ENCODE measurements at places on chromosomes 5 and 9. TPM values are rescaled to one million over a fixed set of nuclear protein-coding genes. Genes with fewer than 3 reads are reported as not detected.

The RALGPS1 gene
- total RNA-seq = 2.6 TPM

DNA sequence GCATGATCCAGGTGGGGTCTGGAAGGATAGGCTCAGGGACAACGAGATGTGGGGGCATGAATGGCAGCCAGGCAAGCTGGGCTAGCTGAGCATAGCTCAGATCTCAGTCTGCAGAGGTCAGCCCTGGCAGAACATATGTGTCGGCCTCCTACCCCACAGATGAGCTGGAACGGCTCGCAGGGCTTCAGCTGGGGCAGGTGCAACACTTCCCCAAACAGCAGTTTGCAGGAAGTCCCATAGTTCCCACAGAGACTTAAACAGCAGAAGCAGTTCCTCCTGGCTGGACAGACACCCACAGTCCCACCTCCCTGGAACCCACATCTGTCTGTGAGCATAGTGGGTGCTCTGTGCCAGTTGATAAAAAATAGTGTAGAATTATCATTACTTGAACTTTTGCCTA, 404.6 kb downstream of the GADD45G start:
- no peak for DNase-seq

The DMRT3 gene
- total RNA-seq = not detected

GRCh38 chr5:132008961-132009680, 2.3 kb downstream of the ACSL6 start:
- peak; percentile 62 for DNase-seq

GRCh38 chr5:9775339-9775738, 145.2 kb upstream of the TAS2R1 start:
- DNase-seq = no peak

The FAM169A gene
- 0.04 TPM for total RNA-seq

GRCh38 chr5:150181766-150182545, 7.9 kb upstream of the SLC6A7 start:
- DNase-seq = no peak

DNA sequence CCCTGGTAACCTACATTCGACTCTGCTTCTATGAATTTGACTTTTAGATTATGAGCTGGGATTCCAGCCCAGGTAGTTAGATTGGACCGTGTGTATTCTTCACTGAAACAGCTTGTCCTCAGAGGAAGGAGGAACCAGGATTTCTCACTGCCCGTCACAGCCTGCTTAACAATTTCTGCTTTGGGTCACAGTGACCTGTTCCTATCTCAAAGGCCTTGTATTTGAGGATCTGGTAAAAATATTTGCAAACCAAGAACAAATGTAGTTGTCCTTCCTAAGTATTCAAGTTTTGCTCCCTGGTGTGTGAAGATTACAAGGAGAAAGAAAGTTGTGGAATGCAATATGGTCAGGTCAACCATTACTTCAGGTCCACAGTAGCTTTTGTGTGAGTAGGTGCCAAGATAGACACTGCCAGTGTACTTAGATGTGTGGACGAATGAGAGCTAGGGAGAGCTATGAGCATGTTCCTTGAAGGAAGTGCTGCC, 55.1 kb downstream of the KIF4B start:
- no peak for DNase-seq

The GHR gene
- not detected for total RNA-seq

- no peak for DNase-seq
Observed at GRCh38 chr5:73529081-73529480, 30.8 kb downstream of the BTF3 start.

DNA sequence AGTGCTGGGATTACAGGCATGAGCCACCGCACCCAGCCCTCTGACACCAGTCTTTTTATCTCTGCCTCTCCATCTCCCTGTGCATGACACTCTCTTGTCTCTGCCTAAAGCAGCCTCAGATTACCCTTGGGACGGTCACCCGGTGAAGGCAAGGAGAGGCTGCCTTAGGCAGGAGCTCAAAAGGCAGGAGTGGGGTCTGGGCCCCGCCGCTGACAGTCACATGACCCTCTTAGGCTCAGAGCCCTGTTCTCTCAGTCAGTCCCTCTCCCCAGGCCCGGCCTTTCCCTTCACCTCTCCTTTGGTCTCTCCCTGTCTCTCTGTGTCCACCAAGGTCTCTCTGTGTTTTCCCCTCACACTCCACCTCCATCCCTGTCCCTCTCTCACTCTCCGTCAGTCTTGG, 22.5 kb downstream of the ADGRD2 start:
- DNase-seq = peak; percentile 37

The ADAMTSL1 gene
- not detected for total RNA-seq

The RACK1 gene
- 2,318 TPM for total RNA-seq

DNA sequence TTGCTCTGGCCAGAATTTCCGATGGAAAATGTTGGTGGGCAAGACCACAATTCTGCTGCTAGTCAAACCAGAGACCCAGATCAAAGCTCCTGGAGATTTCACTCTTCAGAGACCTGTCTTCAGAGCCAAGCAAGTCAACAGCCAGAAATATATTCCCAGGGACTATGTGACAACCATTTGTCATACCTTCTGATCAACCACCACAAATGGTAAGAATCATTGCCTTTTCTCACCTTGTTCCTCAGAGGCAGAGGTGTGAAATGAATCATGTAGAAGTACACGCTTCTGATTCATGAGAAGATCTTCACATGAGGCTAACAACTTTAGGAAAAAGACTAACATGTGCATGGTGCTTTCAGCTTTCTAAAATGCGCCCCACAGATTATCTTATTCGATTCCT, 53.5 kb downstream of the SUSD1 start:
- no peak for DNase-seq

DNA sequence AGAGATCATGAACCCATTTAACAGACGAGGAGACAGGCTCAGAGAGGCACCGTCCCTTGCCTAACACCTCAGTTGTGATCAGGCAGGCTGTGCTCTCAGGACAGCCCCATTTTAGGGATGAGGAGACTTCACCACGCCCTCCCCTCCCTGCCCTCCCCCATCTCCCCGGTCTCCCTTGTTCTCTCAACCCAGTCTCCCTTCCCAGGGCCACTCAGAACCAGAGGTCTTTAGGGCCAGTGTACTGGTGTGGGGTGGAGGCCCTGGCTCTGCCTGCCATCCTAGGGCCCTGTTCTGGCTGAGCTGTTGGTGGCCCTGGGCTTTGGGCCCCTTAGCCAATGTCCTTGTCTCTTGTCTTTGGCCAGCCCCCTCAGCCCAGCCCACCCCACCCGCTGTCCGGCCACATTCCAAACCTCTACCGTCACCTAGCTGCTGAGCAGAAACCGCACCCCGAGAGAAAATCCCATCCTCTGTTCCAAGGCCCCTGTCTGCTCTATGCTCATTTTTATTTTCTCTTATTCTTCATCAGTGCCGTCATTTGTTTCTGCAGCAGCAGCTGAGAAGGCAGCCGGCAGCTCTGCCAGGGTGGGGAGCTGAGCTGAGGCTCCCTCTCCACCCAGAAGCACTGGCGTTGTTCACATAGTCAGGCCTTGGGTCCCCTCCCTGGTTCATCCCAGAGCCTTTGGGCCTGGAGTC, 33.9 kb downstream of the OLFML2A start:
- no peak for DNase-seq

GRCh38 chr9:133461975-133462374, 2.2 kb downstream of the CACFD1 start:
- DNase-seq = no peak

- no peak for DNase-seq
Observed at GRCh38 chr5:50886657-50887345, 220.4 kb downstream of the PARP8 start.

DNA sequence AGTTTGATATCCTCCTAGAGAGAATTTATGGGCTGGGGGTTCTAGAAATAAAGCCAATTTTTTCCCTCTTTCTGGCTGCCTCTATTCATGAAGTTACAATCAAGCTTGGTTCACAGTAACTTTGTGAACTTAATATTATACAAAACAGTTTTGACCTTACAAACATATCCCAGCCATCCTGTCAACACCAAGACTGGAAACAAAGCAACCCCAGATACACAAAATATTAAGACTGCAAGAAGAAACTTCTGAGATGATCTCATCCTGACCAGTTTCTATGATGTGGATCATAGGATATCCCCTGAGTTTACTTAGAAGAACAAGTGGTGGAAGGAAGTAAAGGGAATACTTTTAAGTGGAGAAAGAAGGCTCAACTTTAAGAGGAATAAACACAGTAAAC, 28.3 kb upstream of the CER1 start:
- no peak for DNase-seq

GRCh38 chr5:135206862-135207261, 172.8 kb upstream of the PITX1 start:
- DNase-seq = no peak

DNA sequence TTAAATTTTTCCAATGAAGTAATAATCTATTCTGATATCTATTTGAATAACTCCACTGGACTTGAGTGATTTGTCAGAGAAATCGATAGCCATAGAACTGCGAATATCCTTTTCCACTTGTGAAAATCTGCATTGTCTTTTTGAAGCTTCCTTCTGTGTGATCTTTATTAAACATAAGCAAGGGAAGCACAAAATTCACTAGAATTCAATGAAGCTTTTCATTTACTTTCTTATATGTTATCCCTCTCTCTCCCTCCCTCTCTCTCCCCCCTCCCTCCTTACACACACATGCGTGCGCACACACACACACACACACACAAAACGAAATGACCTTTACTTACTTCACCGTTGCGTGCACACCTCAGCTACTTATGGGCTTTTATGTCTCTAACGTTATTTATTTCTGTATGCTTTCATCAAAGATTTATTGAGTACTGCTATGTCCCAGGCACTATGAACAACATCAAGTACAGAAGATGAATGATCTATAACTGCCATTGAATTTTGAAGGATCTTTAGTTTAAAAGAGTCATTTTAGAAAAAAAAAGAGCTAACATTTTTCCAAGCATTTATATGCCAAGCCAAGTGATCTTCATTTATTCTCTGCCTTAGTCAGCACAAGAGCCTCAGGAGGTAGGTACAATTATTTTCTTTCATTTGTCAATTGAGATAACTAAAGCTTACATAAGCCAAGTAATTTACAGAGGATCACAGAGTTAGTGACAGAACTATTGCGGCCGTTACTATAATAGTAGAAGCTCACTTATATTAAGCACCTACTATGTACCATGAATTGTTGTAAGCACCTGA, 32.8 kb upstream of the CCNG1 start:
- DNase-seq = no peak

DNA sequence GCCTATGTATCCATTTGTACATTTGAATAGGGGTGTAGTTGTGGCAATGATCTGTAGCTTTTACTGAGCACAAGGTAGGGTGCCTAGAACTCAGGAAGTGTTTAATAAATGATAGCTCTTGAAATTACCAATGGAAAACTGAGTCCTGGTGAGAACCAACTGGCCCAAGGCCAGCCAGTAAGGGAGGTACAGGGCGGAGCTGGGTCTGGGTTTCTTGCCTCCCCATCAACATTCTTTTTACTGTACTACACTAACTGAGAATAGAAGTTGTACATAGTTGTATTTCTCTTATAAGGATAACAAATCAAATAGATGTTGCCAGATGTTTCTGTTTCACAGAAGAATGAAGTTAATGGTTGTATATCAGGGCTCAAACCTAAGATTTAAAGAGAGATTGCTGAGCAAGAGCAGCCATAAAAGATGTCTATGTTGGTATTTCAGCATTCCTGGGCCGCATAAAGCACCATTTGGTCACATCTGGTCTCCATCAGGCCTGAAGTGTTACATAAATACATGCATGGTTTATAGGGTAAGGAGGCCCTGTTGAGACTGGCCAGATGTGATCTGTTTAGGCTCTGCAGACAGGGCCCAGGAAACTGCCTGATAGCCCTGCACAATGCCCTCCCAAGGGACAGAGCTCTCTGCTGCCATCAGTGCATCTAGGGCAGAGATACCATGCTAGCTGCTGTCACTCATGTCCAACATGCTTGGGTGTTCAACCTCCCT, 210.5 kb downstream of the NXNL2 start:
- no peak for DNase-seq

- DNase-seq = no peak
Observed at GRCh38 chr9:69499959-69500358, 172.2 kb downstream of the APBA1 start.

DNA sequence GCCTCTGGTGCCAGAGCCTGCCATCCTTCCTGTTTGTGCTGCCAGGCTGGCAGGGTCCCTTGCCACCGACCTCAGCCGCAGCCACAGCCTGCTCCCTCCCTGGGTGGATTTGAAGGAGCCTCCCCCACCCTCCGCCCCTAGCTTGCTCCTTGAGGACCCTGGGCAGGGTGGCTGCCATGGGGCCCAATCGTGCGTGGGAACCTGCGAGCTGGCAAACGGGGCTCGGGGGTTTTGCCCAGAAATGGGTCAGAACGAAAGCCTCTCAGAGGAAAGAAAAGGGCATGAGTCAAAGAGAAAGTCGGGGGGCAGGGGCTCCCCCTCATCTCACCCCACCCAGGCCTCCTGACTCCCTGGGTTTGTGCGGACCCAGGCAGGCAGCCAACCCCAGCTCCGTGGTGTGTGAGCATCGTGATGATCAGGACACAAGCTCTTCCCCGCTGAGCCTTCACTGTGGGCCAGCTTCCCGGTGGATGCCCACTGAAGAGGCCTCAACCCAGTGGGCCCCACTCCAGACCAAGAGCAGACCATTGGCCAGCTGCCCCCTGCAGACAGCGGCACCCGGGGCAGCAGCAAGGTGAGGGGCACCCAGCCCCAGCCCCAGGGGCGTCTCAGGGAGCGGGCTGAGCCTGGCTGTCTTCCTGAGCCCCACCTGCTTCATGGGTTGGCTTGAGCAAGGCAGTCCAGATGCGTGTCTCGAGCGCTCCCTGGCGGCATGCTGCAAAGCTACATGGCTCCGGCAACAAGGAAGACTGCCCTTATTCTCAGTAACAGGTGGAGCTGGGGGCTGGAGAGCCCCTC, 3.0 kb upstream of the FUT7 start:
- peak; percentile 80 for DNase-seq

DNA sequence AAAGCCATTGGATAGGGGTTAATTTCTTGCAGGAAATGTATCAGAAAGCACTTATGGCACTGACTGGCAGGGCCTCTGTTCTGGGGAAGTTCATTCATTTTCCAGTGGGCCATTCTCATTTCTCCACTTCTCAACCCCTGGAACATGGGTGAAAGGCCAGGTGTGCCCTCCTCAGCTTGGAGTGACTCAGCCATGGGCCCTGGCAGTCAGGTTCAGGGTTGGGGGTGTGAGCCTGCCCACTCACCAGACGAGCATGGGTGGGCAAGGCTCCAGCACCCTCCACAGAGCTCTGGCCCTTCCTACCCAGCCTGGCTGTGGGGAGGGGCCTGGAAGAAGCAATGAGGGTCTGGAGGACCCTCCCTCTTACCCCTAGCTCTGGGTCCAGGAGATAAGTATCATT, 174.4 kb downstream of the HSPA4 start:
- no peak for DNase-seq

Measured in K562 (cell line).